ENCODE measurements at places on chromosomes 1 and 21.

DNA sequence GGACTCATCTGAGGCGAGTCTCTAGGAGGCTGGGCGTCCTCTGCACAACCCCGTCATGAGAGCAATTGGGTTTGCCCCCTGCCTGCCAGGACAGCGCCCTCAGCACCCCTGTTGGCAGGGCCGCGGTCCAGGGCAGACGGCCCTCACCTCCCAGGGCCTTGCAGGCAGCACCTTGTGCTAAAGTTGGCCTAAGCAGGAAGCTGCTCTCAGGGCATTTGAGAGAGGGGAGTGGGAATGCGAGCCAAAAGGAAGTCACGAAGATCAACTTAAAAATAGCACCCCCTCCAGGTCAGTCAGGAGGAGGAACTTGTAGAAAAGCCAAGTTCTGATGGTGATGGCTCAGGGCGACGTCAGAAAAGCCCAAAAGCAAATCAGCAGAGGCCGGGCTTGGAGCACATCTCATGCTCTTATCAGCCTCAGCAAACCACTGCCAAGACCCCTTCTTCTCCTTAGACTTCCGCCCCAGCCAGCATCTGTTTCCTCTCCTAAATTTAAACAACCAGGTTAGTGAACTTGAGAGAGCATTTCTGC, 12.6 kb upstream of the ADORA3 start:
- DNase-seq = no peak

GRCh38 chr1:56106531-56107274, 472.7 kb downstream of the PLPP3 start:
- DNase-seq = no peak

DNA sequence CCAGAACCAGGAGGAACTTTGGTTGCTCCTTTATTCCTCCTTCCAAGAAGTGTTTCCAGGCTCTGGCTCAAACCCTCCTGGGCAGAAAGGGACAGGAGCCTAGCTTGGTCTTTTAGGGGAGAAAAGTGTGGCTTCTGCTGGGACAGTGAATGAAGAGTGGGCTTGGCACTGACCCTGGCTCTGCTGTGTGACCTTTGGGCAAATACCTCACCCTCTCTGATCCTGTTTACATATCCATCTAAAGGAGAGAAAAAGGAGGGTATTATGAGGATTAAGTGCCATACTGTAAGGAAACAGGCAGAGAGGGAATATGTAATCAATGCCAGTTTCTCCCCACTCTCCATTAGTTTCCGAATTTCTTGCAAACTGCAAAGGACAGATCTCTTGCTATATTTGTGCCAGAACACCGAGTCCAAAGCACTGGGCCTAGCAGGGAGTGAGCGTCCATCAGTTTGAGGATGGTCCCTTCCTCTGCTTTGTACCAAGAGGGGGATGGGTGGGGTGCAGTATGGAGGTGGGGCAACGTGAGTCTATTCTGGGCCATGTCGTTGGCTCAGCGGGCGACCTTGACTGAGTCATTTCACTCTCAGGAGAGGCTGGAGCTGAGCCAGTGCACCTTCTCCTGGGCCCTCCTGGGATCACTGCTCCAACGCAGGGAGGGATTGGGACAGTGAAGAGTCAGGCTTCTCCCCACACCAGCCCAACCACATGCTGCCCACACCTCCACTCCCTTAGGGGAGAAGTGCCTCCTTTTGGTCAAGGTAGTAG, 38.4 kb downstream of the IGSF21 start:
- no peak for DNase-seq

DNA sequence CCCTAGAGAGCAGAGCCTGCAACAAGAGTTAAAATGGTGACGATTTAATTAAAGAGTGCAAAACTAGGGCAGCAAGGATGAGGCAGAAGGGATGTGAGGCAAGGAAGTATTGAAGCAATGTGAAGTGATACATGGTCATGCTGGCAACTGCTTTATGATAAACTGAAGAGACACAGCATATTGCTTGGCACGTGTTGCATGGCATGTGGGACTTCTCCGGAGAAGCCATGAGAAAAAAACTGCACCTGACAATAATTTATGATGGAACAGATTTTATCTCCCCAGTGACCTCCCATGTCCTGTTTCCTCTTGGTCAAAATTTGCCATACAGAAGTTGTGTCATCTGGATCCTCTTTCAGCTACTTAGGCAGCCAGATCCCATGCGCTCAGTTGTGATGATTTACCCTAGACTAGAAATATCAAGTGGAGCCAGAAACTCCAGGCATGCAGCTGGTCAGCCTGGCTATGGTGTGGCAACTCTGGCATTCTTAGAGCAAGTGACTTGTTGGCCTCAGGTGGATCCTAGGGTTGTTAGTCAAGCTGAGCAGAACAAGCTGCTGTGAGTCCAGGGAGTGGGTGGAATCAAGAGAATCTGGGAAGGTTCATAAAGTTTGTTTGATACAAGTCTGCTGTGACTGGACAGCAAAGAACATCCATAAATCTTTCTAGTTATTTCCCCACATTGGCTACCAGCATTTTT, 611.4 kb upstream of the USP24 start:
- no peak for DNase-seq

- no peak for DNase-seq
Measured at GRCh38 chr1:211751438-211751837, 76.0 kb upstream of the NEK2 start.

DNA sequence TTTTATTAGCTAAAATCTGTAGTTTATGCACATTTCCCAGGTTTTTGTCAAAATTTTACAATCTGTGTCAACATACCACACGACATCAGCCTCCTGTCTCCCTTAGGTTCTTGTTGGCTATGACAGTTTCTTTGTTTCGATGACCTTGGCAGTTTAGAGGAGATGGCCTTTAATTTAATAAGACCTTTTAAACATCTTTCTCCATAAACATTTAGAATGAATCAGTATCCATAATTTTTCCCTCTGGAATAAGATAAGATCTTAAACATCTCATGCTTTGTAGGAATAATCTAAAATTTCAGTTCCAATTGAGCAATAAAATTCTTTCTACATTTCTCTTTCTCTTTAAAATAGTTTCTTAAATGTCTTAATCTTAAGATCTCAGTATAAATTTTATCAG, 28.7 kb upstream of the DYRK1A start:
- DNase-seq = no peak

DNA sequence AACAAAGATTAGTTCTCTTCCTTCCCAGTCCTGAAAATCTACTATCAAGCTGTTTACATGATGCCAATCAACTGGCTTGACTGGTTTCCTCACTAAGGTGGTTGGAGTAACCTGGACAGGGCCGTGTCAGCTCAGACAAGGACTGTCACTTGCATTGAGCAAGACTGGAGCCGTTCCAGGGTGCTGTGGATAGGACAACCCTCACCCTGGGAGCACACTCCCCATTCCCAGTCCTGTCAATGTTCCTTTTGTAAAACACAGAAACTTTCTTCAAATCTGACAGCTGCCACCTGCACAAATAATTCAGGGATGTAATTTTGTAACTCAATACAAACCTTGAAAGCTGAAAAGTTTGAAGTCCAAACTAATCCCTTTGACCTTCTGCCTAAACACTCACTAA, 31.4 kb downstream of the PLPP3 start:
- peak; percentile 96 for DNase-seq

- DNase-seq = no peak
Measured at GRCh38 chr1:204792354-204792692, 78.3 kb upstream of the NFASC start.

- DNase-seq = no peak
Measured at GRCh38 chr1:201734786-201735185, 94.2 kb upstream of the IPO9 start.

DNA sequence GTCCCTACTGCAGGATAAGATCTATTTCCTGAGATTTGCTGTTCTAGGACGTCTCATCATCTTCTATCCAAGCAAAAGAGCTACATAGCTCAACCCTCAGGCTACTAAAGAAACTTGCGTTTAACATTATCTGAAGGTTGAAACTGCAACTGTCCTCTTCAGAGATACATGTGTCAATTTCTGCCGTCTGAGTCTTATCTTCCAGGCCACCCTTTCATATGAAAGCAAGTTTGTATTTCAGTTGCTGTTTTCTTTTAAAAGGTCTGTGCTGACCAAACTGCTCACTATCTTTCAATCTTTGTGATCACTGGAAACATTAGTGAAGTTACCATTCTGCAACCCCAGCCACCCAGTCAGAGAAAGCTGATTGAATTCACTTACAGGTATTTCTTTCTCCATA, 108.6 kb upstream of the RAB3GAP2 start:
- no peak for DNase-seq
